ENCODE measurements at places on chromosomes 5 and 9. TPM values are rescaled to one million over a fixed set of nuclear protein-coding genes. Genes with fewer than 3 reads are reported as not detected.

FUT7 gene
- total RNA-seq: 0.11 TPM

DNA sequence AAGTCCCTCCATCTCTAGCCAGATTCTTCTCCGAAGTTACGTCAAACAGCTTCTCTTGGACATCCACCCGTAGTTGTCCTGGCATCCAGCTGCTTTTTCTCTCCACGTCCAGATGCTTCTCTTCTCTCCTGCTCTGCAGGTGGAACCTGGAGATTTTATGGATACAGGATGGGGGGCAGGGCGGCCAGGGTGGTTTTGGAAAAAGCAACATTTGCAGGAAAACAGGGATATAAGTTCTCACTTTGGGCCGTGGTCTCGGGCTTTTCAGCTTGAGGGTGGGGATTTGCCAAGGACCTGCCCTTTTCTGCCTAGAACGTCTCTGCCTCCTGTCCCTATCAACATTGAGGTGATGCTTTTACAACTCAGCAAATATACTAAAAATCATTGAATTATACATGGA lies 1941.6 kb upstream of the C9orf72 start:
- no peak for DNase-seq

DNAJC18 gene
- 7.9 TPM for total RNA-seq

SPINK13 gene
- total RNA-seq: not detected

DNA sequence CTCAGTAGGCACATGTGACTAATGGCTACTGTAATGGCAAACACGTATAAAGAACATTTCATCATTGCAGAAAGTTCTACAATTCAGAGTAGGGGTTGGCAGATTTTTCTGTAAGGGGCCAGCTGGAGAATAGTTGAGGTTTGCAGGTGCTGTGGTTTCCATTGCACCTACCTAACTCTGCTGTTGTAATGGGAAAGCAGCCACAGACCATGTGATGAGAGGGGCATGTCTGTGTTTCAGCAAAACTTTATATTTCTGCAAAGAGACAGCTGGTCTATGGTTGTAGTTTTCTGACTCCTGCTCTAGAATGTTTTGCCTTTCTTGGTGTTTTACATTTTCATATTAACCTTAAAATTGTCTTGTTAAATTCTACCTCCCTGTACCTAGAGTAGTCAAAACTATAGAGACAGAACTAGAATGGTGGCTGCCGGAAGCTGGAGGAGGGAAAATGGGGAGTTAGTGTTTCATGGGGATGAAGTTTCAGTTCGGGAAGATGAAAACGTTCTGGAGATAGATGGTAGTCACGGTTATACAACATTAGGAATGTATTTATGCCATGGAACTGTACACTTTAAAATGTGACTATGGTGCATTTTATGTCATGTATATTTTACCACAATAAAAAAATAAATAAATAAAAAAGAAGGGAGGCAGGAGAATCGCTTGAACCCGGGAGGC lies 44.3 kb downstream of the NUP214 start:
- DNase-seq: no peak
